Cortex of kidney (tissue), 1 donor: ENCODE measurements at places on chromosomes 11 and 22.

DNA sequence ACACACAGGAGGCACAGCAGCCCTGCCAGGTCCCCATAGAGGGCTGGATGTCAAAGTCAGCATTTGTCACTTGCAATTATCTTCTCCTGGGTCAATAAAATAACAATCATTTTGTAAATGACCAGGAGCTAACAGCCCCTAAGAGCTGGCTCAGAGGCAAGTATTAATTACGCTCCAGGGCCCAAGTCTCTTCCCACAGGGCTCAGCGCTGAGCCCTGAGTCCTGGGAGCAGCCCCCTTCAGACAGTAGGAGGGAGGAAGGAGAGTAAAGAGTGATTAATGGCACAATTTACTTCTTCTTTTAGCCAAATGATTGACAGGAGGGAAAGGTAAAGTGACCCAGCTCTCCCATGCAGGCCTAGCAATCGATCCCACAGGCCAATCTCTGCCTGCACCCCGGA is 99.0 kb upstream of the DRD2 start:
- no peak for DNase-seq

DNA sequence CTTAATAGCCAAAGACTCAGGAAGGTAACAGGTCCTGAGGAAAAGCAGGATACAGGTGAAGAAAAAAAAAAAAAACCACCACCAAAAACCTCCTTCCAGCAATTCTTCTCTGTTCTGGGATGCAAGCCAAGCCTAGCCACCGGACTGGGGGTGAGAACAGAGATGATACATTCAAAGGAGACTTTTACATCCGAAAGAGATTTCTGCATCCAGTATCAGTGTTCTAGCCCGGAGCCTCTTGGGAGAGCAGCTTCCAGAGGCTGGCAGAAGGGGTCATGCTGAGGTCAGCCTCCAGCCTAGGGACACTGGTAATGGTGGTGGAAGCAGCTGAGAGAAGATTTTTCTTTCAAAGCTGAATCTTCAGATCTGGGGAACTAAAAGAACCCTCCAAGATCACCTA is 76.2 kb downstream of the KCNC1 start:
- no peak for DNase-seq

GRCh38 chr11:47477323-47477722 is 28.4 kb upstream of the RAPSN start:
- no peak for DNase-seq

- DNase-seq: no peak
These were observed 117.6 kb downstream of the LDLRAD3 start for GRCh38 chr11:36061471-36061870.

- no peak for DNase-seq
These were observed 27.6 kb downstream of the CHKA start for GRCh38 chr11:68093565-68093964.

GRCh38 chr11:129852125-129852740 is 36.6 kb downstream of the TMEM45B start:
- DNase-seq: no peak
